ENCODE measurements at places on chromosomes 12 and 14.

DNA sequence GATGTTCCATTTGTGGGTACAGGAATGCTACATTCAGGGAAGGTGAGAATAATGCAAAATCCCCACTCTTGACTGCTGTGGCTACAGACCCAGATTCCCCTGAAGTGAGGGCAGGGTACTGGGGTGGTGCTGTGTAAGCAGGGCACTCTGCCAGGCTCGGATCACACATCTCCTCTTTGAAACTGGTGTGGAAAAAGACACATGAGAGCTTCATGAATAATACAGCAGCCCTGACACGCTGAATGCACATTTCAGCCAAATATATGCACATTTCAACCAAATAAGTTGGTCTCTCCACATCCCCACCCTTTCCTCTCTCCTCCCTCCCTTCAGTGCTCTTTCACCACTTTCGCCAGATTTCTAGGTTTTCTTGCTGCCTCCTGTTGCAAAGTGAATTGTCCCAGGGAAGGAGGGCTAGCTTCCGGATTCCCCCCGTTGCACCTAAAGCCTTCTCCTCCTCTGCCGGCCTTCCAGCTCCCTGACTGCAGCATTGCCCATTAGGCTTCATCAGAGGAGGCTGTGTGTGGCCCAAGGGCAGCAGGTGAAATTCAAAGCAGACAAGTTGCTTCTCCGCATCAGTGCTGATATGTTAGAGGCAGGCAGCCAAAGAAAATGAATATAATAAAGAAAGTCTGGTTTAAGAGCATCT is 118.2 kb upstream of the TMCC3 start:
- DNase-seq: no peak

GRCh38 chr12:124140944-124141486 is 153.9 kb upstream of the RFLNA start:
- DNase-seq: no peak

GRCh38 chr12:41663598-41664265 is 475.6 kb downstream of the PDZRN4 start:
- DNase-seq: no peak

DNA sequence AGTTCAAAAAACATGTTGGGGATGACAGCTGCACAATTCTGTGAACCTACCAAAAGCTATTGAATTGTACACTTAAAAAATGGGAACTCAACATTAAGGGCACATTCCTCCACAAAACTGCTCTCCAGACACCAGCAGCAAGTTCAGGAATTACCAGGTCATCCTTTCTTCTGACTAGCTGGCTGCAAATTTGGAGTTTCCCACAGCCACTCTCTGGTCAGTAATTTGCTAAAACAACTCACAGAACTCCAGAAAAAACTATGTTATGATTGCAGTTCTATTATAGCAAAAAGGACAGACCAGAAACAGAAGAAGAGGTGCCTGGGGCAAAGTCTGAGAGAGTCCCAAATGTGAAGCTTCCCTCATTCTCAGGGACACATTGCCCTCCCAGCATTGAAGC is 20.1 kb upstream of the PLEKHD1 start:
- no peak for DNase-seq

DNA sequence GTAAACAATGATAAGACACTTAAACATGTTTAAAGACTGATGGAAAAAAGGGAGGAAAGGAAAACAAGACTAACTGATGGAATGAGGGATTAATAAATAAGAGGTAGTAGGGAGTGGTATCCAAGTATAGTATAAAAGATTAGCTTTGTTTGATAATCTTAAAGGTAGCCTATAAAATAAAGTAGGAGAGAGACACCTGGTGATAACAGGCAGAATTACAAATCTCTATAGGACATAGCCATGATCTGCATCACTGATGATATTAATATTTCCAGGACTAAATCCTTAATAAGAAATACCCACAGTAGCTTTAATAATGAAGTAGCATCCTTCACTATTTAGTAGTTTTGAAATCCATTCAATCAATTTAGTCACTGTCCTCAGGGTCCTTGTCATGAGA is 30.4 kb downstream of the DLGAP5 start:
- DNase-seq: no peak

DNA sequence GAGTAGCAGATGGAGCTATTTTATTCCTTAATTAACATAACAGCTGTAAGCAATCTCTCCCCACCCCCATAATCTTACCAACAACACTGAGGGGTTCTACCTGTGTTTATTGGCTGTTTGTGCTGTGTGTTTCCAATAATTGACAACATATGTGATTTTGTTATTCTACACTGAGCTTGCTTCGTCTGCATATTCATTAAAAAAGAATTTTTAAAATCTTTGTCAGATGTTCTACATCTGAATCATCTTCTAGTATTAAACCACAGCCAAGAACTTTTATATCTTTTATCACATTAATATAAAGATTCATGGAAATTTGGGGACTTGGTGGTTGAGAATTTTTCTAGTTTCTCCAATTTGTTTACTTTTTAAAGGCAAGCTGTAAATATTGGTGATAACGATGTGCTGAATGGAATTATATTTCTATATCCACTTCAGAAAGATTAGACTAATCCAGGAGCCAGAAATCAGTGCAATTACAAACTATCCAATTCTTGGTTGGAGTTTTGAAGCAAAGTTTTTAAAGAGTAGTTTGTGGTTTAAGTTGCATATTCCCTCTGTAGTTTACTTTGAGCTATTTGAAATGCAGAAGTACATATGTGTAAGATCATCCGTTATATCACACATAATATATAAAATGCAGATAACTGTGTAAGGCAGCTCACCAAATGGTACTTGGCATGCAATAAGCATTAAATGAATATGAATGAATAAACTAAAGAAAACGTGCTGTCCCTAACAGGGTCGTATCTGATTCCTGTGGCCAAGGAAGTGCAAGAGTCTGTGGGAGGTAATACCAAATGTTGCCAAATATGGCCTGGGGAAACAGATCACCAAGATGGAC is 206.9 kb downstream of the PELI2 start:
- no peak for DNase-seq

- DNase-seq: no peak
Measured at GRCh38 chr12:130008241-130008640, 104.4 kb upstream of the TMEM132D start.

GRCh38 chr12:64256166-64256800 is 34.2 kb upstream of the KICS2 start:
- DNase-seq: no peak

GRCh38 chr12:63982604-63983295 is 138.2 kb downstream of the SRGAP1 start:
- DNase-seq: no peak

DNA sequence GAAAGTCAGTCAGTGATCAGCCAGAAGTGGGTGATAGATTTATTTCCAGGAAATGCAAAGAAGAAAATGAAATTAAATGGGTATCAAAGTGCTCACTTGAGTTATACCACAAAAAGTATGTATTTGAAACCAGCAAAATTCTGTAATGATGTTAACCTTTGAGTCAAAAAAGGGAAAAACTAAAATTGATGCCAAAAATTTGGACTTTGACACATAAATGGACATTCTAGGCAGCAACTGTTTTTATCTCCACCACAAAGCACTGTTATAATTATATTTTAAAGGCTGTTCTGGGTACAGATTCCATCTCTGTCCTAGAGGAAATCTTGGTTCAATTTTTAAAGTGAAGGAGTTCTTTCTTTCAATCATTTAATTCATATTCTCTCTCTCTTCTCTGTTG is 31.7 kb upstream of the KCNJ8 start:
- no peak for DNase-seq

DNA sequence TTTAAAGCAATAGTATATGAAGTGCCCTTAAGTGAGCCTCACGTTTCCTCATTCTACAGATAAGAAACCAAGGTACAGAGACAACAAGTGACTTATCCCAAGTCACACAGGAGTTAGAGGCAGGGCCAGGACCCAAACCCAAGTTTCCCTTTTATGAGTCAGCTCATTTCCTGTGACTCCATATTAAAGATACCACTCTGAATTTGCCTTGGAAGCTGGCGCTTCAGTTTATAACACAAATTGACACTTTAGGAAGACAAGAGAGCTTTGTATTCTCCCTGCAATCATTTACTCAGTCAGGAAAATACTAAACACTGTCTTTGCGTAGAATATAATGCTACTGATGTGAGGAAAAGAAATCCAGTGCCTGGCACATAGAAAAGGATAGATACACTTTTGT is 43.2 kb downstream of the MYBPC1 start:
- no peak for DNase-seq

DNA sequence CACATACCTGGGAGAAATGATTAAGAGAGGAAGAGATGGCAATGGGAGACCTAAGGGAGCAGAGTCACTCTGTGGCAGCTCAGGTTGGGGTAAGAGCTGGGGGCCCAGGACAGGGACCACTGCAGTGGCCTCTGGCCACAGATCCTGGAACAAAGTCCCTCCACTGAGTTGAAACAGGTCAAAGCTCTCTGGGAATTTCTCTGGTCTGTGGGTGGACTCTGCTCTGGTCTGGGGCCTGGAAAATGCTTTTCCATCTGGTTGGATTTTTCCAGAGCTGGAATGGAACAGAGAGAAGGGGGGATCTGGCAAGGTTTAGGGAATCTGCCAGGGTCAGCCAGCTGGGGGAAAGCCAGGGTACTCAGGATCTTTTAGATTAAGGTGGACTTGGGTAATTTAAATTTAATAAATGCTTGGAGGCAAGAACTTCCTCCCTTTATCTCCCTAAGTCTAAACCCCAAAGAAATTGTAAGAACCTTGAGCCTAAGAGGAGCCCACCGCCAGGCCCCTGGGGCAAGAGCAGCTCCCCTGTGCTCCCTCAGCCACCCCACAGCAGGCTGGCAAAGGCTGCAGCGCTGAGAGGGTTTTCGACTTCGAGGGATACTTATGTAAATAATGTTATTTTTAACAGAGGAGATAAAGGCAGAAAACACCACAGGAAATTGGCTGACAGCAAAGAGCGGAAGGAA is 3.7 kb downstream of the HOXC10 start:
- no peak for DNase-seq

DNA sequence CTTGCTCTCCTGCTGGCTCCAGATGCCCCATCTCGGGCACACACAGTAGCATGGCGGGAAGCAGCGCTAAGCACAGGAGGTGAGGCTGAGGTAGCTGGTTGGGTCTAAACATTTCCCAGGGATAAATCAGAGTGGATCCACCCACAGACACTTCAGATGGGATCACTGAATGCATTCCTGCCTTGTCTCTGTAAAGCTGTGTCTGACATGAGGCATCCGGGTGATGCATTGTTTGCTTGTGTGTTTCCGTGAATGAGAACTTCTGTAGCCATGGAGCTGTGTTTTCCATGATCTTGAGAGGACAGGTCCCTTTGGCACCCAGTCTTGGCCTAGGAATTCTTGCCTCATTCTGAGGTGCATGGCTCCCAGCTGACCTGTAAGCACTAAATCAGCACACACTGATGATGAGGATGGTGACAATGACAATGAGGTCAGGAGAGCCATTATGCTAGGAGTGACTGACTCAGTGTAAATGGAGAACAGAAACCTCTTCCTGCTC is 6.7 kb upstream of the KRT75 start:
- no peak for DNase-seq

DNA sequence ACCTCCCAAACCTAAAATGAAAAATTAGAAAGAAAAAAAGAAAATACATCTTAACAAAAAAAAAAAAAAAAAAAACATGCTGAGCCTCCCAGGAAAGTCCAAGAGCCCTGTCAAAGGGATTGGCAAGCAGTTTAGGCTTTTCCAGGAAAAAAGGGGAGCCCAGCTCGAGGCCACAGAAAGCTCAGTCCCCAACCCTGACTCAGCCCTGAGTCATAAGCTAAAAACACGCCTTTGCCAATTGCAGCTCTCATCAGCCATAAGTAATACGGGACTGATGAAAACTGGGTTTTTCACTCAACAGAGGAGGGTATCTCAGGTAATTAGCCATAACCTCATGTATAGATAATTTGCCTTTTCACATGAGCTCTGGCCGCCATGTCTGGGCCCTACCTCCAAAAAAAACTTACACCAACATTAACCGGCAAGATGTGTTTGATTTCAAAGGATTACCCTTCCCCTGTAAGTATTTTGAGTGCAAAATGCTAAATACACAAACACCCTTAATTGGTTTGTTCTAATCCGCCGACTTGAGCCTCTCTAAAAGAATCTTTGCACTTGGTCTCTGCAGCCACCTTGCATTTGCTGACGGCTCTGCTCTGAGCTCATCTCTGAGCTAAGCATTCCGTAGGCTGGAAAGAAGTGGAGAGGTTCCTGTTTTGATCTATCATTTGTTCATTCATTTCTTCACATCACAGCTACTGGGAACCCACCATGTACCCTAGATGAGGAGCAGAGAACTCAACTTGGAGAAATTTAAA is 319.2 kb downstream of the BCL11B start:
- no peak for DNase-seq

DNA sequence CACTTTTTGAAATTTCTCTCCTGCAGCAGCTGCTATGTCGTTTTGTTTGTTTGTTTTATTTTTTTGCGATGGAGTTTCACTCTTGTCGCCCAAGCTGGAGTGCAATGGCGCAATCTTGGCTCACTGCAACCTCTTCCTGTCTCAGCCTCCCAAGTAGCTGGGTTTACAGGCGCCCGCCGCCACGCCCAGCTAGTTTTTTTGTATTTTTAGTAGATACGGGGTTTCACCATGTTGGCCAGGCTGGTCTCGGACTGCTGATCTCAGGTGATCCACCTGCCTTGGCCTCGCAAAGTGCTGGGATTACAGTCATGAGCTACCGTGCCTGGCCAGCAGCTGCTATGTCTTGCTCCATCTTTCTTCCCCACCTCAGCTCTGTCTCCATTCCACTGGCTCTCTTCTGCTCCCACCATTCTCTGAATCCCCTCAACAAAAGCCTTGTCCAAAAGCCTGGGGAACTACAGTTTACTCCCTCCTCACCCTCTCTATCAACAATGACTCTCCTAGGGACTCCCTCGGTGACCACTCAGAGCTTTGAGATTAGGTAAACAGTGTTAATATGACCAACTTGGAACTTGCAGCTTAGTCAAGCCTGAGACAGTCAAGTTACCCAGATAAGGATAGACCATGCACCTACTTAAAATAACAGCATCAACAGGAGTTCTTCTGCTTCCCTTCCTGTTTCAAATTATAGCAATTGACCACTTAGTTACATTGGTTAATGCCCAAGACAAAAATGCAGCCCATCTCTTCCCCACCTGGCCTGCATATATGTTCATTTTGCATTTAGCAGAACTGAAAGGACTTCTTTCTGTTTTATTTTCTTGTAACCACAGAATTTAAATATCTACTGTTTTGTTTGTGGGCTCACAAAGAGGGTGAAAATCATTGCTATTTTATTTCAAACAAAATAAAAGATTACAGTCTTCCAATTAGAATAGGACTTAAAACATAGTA is 189.0 kb upstream of the AMIGO2 start:
- no peak for DNase-seq

DNA sequence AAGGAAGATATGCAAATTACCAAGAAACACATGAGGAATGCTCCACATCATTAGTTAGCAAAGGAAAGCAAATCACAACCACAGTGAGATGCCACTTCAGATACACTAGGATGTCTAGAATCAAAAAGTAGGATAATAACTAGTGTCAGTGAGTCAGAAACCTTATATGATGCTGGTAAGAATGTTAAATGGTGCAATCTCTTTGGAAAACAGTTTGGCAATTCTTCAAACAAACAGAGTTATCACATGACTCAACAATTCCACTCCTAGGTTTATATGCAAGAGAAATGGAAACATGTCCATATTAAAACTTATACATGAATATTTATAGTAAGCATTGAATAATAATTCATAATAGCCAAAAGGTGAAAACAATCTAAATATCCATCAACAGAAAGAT is 220.9 kb downstream of the FOXG1 start:
- no peak for DNase-seq

- no peak for DNase-seq
Measured at GRCh38 chr12:182381-182892, 31.5 kb downstream of the SLC6A12 start.

GRCh38 chr14:30518867-30519560 is 39.9 kb upstream of the G2E3 start:
- DNase-seq: no peak

All from T follicular helper cell (primary cell).